ENCODE measurements at places on chromosomes 5 and 9.

- no peak for DNase-seq
Measured at GRCh38 chr5:139410993-139411828, 7.3 kb upstream of the SPATA24 start.

- DNase-seq, result no peak
Measured at GRCh38 chr9:84955971-84956370, 286.4 kb downstream of the NTRK2 start.

- no peak for DNase-seq
Measured at GRCh38 chr5:63963080-63963735, 963 bp upstream of the HTR1A start.

- no peak for DNase-seq
Measured at GRCh38 chr9:92931606-92932005, 15.7 kb upstream of the FGD3 start.

DNA sequence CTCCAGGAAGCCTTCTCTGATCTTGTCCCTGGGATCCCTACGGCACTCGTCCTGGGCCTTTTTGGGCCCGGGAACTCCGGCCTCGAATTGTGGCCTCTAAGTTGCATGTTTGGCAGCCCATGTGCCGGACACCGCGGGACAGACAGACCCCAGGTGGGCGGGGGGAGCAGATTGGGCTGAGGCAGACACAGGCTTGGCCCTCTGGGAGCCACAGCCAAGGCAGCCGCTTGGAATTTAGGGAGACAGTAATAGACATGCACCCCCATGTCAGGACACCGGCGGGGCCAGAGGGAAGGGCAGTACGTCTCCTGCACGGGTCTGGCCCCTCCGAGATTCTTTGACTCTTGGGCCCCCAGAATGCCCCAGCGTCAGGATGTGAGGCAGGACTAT, 36.2 kb downstream of the ADAMTSL2 start:
- no peak for DNase-seq

DNA sequence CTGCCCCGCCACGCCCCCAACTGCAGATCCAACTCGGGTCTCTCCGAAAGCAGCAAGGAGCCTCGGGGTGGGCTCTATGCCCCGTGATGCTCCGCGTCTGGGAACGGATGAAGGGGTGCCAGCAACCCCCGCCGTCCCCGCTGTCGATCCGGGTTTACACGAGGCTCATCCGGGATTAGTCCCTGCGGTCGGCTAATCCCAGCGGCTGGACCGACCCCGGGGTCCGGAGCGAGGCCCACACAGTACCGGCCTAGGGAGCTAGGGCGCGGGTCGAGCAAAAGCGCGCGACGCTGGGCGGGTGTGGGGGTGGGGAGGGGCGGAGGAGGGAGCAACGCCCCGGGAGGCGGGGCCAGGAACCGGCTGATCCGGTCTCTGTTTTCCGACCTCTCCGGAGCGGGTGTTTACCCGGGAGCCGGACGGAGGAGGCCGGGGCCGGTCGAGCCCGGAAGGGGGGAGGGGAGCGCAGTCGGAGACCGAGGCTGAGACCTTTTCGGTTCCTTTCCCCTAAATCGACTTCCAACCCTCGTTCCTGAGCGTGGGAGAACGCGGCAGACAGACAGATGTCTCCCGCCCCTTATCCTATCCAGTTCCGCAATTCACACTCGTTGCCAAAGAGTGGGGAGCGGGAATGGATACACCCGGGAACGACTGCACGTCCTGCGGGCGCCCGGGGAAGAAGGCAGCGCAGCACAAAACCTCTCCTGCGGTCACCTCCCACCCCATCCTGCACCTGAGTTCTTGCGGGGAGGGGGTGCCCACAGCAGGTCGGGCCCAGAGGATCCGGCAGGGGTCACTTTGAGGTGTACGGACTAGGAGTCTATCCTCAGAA, 28.6 kb downstream of the PCDH1 start:
- peak; percentile 40 for DNase-seq

GRCh38 chr5:93658044-93658443, 75.0 kb downstream of the NR2F1 start:
- DNase-seq, result no peak

DNA sequence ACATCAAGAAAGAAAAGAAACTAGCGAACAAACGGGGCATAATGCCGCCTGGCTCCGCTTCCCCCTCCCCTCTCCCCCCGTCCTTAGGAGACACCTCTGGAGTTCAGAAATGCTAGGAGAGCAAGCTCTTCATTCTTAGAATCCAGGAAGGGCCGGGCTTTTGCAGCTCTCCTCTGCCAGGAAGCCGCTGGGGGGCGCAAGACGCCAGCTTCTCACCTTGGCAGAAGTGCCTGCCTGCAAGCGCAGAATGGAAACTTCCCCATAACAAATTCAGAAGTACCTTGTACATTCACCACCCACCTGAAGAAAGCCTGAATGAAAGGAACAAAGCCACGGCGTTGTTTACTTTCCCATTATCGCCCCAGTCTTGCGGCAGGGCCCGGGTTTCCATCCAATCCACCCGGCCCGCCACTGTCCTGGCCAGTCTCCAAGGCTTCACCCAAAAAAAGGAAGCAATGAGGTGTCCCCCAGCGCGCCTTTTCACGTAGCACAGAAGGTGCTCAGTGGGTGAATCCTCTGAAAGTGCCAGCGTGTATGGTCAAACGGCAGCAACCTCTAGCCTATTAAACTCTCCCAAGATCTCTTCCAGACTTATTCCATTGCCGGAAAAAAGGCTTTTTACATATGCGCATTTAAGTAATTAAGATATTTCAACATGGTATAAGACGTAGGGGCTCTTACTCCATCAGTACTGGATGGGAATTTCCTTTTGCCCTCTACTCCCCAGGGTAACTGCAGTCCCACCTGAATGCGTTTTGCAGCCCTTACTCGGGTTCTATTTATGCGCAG, 1.6 kb upstream of the GADD45G start:
- DNase-seq, result peak; percentile 77

DNA sequence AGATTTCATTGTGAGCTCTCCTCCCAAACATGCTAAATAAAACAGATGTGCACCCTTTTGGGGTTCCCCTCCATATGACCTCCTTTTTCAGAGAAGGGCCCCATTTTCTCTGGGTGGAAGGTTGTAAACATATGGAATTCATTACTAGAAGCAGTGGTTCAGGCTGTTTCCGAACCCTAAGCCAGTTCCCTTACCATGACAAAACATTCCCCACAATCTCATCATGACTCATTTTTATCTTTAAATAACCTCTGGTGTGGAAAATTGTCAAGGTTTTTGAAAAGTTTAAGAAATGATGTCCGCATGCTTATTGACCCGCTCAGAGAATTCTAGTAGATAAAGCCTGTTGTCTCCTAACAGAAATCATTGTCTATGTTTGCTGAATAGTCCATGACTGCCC, 127.3 kb upstream of the PIK3R1 start:
- no peak for DNase-seq
